ENCODE measurements at places on chromosomes 6 and 20.

GRCh38 chr6:134539865-134540323, 222.0 kb upstream of the SGK1 start:
- no peak for DNase-seq

DNA sequence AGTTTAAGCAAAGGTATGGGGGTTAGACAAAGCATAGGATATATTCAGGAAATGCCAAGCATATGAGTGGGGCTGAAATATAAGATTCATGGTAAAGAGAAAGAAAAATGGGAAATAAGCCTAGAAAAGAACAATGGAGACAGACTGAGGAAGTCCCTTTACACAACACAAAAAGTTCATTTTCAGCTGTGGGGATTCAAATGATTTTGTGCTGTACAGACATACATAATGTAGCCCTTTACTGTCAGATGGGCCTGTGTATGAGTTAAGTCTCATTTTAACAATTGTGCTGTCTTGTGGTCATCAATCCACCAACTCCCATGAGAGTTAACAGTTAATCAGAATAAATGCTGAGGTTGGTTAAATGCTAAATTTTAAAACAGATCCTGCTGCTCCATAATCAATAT, 37.2 kb downstream of the REV3L start:
- DNase-seq = no peak

DNA sequence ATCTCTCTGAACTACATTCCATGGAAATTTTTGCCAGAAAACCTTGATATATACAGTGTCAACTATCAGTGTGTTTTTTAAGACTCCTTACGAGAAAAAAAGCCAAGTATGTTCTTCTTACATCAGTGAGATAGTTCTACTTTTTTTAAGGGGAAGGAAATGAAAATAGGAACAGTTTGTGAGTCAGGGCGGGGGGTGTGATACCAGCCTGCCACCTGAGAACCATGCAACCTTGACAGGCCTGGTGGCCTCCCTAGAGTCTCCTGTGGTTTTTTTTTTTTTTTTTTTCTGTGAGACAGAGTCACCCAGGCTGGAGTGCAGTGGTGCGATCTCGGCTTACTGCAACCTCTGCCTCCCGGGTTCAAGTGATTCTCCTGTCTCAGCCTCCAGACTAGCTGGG, 96.3 kb upstream of the GCM1 start:
- DNase-seq = no peak

GRCh38 chr20:23291575-23292240, 58.9 kb upstream of the NXT1 start:
- no peak for DNase-seq

DNA sequence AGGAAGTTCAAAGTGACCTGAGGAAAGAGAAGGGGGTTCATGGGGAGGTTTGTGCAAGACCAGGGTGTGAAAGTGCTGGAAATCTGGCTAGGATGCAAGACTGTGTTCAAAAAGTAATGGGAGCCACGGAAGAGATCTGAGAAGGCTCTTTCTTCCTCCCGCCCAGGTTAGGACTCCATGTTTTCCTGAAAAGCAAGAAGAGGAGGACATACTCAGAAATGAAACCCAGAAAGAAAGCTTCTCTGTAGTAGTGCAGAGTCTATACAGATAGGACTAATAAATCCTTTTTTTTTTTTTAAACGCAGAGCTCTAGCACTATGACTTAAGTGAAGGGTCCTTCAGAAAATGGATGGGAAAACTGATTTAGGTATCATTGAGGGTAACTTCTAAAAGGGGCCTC, 3.2 kb upstream of the DDO start:
- no peak for DNase-seq

- DNase-seq = no peak
Observed at GRCh38 chr6:40413239-40413638, 173.9 kb downstream of the LRFN2 start.

- peak; percentile 19 for DNase-seq
Observed at GRCh38 chr6:22613695-22614094, 44.3 kb downstream of the HDGFL1 start.

DNA sequence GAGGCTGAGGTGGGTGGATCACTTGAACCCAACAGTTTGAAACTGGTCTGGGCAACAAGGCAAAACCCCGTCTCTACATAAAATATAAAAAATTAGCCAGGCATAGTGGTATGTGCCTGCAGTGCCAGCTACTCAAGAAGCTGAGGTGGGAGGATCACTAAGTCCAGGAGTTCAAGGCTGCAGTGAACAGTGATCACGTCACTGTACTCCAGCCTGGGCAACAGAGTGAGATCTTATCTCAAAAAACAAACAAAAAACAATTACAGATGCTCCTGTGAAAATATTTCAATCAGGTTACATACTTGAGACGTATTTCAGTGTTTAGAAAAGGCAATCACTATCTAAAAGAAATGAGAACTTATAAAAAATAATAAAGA, 33.8 kb downstream of the RANBP9 start:
- no peak for DNase-seq

- no peak for DNase-seq
Observed at GRCh38 chr6:7742223-7742785, 16.4 kb downstream of the BMP6 start.

DNA sequence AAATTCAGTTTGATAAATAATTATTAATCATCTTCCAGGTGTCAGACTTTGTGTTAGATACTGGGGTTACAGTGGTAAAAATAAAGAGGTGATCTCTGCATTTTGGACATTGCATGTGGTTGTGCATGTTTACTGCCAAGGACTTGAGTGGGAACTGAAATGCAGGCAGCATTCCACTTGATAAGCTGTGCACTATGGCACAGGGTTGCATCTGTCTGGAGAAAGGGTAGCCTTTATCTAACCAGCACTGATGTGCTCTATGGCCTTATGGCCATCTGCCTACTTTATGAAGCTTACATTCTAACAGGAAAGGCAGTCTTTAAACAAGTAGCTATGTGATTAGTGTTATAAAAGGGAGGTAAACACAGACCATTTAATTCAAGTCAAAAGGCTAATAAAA, 53.0 kb upstream of the MLIP start:
- no peak for DNase-seq

DNA sequence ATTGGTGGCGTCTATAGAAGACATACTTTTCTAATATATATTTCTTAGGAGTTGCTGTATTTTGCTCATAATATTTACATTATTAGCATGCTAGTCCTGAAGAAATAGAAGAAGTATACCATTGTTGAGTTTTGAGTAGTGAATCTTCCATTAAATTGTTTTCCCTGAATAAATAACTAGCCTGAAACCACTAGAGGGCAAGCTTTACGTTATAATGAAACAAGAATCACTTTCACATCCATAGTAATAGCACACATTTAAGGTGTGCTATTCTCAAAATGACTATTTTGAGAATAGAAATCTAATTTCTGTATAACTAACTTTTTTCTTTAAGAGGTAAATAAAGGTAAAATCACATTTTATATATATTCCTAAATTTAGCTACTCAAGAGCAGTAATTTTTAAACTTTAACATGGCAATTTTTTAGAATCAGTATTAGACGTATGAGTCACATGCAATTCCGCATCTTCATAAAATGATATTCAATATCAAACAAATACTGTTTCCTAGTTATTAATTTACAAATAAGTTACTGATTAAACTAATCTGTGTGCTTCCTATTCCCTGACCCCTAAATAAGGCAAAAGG, 213.2 kb upstream of the MANEA start:
- no peak for DNase-seq

DNA sequence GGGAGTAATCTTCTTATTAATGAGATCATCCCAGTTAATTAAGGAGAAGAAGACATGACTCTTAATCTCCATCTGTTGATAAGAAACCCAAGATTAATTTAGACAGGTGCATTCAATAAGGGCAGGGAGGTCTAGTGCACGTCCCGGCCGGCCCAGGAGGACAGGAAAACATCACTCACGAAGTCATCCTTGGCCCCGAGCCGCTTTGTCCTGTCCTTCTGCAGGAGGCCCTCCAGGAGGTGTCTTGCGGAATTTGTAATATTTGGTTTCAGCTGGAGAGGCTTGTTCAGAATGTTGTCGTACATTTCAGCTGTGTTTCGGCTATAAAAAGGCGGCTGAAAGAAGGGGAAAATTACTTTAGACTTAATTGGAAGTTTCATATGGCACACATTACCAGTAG, 118.4 kb upstream of the SLC2A12 start:
- no peak for DNase-seq

- no peak for DNase-seq
Observed at GRCh38 chr6:39520411-39520810, 197.9 kb upstream of the KCNK16 start.

- DNase-seq = no peak
Observed at GRCh38 chr6:28354688-28355554, 5.2 kb downstream of the ZKSCAN3 start.

DNA sequence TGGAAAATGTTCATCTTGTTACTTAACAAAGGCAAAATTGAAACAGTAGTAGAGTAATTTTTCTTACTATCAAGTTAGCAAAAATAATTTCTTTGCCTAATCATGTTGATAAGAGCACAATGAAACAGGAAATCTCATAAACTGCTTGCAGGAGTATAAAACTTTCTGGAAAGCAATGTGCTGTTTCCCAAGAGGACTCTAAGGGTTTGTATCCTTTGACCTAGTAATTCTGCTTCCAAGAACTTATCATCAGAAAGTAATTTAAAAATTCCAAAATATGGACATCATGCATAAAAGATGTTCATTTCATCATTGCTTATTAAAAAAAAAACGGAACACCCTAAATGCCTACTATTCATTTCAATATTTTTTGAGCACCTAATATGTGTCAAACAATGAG, 46.1 kb upstream of the TNFAIP3 start:
- peak; percentile 40 for DNase-seq

GRCh38 chr20:50560867-50561266, 50.7 kb downstream of the PTPN1 start:
- no peak for DNase-seq

- DNase-seq = no peak
Observed at GRCh38 chr6:49826743-49827406, 39.5 kb downstream of the CRISP1 start.

DNA sequence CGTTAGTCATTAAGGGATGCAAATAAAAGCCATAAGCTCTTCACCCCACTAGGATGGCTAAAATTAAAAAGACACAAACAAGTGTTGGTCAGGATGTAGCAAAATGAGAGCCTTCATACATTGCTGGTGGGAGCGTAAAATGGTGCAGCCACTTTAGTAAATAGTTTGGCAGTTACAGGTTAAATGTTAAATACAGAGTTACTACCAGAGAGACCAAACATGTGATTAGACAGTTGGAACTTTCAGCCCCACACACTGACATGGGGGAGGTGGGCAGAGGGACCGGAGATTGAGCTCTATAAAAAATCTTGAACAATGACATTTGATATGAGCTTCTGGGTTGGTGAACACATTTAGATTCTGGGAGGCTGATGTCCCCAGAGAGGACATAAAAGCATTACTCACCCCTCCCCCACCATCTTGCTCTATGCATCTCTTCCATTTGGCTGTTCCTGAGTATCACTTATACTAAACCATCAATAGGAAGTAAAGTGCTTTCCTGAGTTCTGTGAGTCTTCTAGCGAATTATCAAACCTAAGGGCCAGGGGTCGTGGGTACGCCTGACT, 20.4 kb upstream of the ZNF318 start:
- DNase-seq = no peak
